Activated CD4-positive, alpha-beta T cell treated with anti-CD3 and anti-CD28 coated beads for 4 hours (primary cell): ENCODE measurements at places on chromosomes 11 and 22.

- no peak for DNase-seq
These were observed 6.0 kb upstream of the TMEM123 start for GRCh38 chr11:102458548-102458947.

GRCh38 chr22:38870791-38871359 lies 1.1 kb downstream of the CBX6 start:
- DNase-seq: no peak

GRCh38 chr11:66604155-66604554 lies 11.2 kb downstream of the CCS start:
- no peak for DNase-seq

GRCh38 chr11:127339376-127339775 lies 338.8 kb upstream of the KIRREL3 start:
- no peak for DNase-seq

GRCh38 chr11:61702701-61703312 lies 22.6 kb downstream of the DAGLA start:
- no peak for DNase-seq

- no peak for DNase-seq
These were observed 7.0 kb downstream of the THY1 start for GRCh38 chr11:119415966-119416365.

DNA sequence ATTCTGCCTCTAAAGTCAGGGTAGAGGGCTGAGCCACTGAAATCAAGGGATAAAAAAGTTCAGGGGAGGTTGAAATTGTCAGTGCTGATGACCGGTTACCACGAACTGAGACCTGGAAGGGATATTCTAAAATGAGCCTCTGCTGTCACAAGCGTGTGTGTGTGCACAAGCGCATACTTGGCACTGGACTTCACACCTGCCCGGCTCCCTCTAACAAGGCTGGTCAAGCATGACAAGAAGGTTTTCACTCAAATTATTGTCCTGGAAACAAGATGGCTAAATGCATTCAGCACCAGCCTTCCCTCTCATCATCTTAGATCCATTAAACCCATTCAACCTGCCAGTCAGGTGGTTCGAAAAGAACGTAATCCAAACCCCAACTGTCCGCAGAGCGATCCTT lies 54.8 kb upstream of the CECR2 start:
- DNase-seq: no peak

DNA sequence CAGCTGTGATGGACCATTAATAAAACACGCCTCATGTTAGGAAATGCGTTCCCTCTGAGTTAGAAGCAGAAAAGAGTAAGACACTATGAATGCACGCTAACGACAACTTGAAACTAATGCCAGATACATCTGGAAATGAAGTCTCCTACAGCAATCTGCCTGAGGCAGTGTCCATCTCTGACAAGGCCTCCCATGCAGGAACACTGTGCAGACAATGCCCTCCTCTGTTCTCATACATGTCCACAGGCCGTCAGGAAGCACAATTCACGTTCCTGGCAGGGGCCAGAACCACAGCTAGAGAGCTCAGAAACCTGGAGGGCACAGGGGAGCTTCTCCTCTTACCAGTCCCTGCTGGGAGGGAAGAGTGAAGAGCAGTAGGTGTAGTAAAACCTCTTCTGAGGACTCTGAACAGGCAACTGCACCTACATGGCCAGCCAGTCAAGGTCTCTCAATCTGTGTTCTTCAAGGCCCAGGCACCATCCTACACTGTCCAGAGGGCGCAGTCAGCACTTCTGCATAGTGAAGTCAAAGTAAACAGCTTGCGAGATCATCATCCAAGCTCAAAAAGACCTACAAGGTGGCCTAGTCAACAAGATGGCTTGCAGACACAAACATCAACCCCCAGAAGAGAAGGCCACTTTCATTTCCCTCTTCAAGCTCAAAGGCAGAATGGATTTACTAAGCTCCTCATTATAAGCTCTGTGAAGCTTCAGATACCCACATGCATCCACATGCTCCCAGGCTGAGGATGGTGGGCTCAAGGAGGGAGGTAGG lies 41.5 kb upstream of the CYP2D6 start:
- DNase-seq: no peak

- no peak for DNase-seq
These were observed 36.6 kb upstream of the NECTIN1 start for GRCh38 chr11:119765628-119766027.

DNA sequence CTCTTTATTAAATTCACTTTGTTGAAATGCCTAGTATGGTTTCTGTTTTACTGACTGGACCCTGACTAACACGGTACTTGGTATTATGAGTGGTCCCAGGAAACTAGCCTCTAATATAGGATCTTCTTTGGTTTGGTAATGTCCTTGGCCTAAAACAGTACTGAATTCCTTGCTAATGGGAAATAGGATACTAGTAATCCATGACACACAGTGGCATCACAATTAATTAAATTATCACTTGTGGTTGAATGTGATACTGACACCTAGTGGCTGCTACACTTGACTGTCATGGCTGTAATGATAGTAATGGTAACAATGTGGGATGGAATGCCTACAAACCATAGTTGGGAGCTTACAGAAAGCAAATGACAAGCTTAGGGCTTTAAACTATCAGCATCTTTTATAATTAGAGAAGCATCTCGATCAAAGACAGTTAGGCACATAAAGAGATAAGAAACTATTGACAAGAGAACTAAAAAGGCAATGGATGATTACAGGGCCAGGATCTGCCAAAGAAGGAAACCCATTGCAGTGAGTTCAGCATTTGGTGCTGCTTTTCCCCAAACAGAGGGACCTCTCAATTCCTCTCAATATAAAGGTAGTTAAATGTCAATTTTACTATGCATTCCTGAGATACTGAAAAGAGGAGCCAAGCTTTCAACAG lies 8.6 kb downstream of the DNHD1 start:
- peak; percentile 10 for DNase-seq

DNA sequence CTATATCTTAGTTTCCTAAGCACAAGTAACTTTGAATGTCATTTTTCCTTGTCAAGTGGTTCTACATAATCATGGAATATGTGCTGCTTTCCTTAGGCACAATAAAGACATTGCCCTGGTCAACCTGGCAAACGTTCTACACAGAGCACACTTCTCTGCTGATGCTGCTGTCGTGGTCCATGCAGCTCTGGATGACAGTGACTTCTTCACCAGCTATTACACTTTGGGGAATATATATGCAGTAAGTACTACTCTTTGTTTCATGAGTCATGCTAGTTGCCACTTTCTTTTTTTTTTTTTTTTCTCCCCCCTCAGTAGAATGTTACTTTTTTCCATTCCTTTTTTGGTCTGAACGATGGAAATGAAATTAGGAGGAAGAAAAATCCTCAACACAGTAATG lies 38.5 kb downstream of the TTC17 start:
- no peak for DNase-seq

DNA sequence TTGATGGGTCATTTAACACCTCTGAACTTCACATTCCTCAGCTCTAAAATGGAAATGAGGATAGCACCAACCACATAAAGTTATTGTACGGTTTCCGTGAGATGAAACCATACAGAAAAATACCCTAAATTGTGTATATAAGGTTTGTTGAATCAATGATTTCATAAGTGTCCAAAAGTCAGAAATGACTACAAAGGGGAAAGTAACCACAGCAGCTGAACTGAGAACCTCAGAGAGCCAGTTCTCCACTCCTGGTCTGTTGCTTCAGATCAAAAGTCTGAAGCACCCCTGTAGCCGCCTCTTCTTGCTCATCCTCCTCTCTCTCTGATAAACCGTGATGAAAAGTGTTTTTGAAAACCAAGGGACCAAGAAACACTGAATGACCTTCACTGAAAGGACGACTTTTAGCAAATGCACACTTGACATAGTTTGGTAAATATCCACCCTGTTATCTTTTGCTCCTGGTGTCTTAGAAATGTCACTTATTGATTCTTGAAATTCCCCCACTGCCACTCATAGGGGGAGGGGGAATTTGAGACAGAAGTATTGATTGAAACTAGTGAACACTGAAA lies 194.5 kb downstream of the NAV2 start:
- no peak for DNase-seq

- DNase-seq: no peak
These were observed 64.6 kb downstream of the CLPB start for GRCh38 chr11:72369743-72370142.

DNA sequence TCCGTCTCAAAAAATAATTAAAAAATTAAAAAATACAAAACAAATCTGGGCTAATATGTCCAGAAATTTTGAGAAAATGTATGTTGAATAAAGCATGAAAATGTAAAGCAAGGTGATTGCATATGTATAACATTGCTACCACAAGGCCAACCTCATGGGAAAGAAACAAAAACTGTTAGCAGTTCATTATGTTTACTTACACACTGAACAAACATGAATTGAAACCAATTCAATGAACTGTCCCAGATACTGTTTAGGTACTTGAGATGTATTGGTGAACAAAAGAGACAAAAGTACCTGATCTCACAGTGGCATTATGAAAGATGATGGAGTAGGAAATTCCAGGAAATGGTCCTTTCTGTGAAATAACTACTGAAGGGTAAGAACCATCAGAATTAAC lies 43.8 kb upstream of the IGLL5 start:
- DNase-seq: no peak
